CD8-positive, alpha-beta memory T cell (primary cell): ENCODE measurements at places on chromosomes 13 and 19. TPM values are rescaled to one million over a fixed set of nuclear protein-coding genes. Genes with fewer than 3 reads are reported as not detected.

GRCh38 chr19:38990949-38991697 is 15.6 kb upstream of the FBXO17 start:
- DNase-seq = no peak

- DNase-seq = no peak
Observed at GRCh38 chr13:40215311-40215710, 451.1 kb downstream of the FOXO1 start.

DNA sequence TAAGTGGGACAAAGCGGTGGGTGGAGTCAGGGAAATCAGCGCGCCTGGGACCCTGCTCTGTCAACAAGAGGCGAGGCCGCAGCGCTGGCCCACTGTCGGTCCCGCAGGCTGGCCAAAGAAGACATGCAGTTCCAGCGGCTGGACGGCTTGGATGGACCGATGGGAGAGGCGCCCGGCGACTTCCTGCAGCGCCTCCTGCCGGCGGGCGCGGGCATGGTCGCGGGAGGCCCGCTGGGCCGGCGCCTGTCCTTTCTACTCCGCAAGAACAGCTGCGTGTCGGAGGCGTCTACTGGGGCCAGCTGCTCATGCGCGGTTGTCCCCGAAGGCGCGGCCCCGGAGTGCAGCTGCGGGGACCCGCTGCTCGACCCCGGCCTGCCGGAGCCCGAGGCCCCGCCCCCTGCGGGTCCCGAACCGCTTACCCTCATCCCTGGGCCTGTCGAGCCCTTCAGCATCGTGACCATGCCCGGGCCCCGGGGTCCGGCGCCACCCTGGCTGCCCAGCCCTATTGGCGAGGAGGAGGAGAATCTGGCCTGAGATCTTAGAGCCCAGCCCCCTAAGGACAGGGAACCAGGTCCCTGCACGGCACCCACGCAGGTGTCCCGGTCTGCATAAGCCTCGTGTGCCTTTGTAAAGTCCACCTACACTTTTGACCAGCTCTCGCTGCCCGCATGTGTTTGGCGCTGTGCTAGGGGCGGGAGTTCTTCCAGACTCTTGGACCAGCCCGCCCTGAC is 6.1 kb downstream of the BEST2 start:
- DNase-seq = peak; percentile 63

GRCh38 chr19:34179066-34179465 is 6.8 kb downstream of the LSM14A start:
- no peak for DNase-seq

The ZNF580 gene
- 15.2 TPM for polyA plus RNA-seq

The LAIR1 gene
- polyA plus RNA-seq = 110 TPM
